ENCODE measurements at places on chromosomes 7 and 10.
A peak's percentile ranks its signal among the peaks of the same experiment; 100 is the strongest.

GRCh38 chr7:80498481-80499349, 13.1 kb downstream of the GNAT3 start:
- DNase-seq: peak; percentile 65

DNA sequence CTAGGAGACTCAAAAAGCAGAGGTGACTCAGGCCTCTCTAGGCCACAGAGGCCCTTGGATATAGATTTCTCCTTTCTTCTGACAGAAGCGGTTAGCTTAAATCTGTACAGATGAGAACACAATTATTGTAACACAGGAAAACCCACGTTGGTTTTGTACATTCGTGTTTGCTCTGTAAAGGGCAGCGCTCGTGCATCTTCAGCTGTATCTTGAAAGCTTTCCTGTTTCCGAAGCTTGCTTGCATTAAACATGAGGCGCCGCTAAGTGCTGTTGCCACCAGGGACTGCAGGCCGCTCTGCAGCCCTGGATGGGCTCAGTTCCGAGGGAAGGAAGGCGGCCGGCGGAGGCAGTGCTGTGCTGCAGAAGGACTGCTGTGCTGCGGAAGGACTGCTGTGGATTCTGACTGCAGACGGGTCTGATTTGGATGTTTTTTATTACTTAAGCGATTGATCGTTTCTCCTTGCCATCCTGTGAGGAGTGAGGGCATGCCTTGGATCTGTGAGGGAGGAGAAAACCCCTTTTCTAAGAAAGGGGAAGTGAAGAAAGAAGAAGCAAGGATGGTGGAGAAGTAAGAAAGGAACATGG, 53.3 kb downstream of the FHIP2A start:
- peak; percentile 76 for DNase-seq

DNA sequence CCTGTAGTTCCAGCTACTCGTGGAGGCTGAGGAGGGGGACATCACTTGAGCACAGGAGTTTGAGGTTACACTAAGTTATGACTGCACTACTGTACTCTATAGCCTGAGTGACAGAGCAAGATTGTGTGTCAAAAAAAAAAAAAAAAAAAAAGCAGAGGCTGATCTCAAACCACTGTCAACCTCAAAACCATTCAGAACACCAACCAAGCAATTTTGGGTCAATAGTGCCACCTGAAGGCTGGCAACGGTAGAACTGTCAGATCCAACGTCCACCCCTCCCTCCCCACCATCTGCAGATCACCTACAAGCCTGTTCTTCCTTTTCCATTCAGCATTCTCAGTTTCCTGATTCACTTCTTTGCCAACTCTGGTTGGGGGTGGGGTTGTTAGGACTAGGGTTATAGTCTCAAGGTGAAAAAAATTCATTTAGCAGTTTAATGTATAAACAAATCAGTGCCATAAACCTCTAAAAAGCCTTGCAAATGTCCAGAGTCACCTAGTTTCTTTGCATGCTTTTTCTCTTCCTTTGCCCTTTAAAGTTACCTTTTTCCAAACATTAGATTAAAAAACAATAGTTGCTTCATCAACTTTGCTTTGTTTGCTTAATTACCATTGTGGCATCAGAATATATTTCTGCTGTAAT, 2.6 kb downstream of the MRPS33 start:
- peak; percentile 58 for DNase-seq

- DNase-seq: no peak
Measured at GRCh38 chr10:125325326-125325725, 165.0 kb upstream of the CTBP2 start.

GRCh38 chr7:44333911-44334733, 8.7 kb upstream of the CAMK2B start:
- no peak for DNase-seq

GRCh38 chr7:154886591-154886990, 116.3 kb downstream of the PAXIP1 start:
- no peak for DNase-seq

DNA sequence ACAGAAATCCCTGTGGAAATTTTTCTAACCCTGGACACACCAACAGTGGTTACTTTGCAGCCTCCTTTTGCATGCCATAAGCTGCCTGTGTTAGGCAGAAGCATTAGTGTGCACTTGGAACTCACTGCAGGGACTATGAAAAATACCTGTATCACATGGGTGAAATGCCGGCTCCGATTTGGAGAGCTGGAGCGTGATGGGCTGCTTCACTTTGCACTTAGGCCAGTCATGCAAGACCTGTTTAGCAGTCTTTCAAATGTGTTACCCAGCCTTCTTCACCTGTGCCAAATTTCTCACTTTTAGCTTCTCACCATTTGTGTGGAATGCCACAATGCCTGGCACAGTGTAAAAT, 11.3 kb downstream of the NCOA4 start:
- DNase-seq: no peak

GRCh38 chr10:79331226-79331625, 16.0 kb upstream of the PPIF start:
- no peak for DNase-seq

- no peak for DNase-seq
Measured at GRCh38 chr7:64626083-64626469, 39.9 kb upstream of the ZNF107 start.

DNA sequence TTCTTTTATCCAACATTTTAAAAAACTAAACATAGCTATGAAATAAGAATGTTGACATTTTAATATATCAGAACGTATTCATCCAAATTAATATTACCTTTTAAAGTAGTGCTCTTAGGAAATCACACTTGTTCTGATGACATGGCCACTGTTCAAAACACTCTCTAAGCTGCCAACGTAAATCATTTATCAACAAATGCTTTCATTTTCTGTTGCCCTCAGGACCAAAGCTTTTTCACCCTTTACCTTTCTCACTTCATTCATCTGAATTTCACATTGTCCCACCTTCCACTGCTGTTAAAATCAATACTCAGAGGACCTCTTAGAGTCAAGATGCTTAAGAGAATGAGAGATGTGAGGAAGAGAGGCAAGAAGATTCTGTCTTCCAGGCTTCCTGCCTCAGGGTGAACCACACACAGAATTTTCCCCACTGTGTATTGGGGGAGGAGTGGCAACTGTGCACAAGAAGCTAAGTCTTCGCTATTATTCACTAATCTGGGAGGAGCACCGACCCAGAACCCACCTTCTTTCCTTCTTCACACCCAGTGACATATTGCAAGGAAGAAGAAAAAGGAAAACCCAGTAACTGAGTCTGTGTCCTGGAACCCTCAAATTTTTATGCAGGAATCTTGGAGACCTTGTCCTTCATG, 21.0 kb downstream of the HIBADH start:
- peak; percentile 16 for DNase-seq

DNA sequence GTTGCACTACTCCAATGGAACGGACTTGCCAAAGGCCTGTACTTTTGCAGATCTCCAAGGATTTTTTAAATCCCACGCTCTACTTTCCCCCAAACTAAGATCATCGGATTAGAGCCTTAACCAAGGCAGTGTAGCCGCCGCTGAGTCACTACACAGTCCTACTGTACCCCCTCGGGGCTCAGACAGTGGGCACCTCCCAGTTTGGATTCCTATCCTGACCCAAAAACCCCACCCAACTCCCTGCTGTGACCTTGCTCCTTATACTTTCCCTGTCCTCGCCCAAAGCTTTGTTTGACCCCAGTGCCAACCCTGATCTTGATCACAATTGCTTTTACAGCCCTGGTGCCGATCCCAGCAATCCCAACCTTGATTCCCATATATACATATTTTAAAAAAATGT, 17.5 kb upstream of the PLAU start:
- no peak for DNase-seq

DNA sequence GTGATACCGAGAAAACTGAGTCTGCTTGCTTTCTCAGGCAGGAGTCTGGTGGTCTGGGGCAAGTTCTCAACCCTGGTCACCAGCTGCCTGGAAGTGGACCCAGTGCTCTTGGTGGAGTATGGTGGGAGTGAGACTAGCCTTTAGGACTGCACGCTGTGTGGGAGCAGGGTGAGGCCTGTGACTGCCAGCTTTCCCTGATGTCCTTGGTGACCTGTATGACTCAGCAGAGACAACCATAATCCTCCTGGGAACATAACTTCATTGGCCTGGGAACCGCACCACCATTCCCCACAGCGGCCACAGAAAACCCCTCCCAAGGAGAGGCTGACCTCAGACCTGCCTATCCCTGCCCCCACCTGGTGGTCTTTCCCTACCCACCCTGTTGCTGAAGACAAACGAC, 139.5 kb upstream of the CHRM2 start:
- no peak for DNase-seq

- DNase-seq: no peak
Measured at GRCh38 chr10:107952649-107953556, 788.4 kb upstream of the SORCS1 start.

GRCh38 chr10:35752469-35753461, 110.7 kb upstream of the FZD8 start:
- no peak for DNase-seq

DNA sequence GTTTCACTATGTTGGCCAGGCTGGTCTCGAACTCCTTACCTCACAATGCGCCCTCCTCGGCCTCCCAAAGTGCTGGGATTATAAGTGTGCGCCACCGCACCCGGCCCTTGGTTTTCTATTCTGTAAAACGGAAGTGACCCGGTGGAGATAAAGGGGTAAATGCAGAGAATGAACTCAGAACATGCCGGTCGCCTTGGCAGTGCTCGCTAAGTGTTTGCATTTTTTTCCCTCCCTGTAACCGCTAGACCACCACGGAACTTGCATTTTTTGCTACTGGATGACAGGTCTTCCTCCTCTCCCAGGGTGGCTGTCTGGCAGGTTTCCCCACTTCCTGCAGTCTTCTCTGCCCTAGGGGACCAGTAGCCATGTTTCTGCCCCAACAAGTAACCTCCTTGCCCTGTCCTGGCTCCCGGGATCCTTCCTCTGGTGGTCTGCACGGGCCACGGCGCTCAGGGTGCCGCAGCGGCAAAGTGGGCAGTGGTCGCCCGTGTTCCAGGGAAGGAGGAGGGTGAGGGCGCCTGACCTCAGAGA, 18.8 kb upstream of the GNA12 start:
- peak; percentile 85 for DNase-seq

GRCh38 chr10:69636626-69637605, 6.9 kb downstream of the FAM241B start:
- no peak for DNase-seq

DNA sequence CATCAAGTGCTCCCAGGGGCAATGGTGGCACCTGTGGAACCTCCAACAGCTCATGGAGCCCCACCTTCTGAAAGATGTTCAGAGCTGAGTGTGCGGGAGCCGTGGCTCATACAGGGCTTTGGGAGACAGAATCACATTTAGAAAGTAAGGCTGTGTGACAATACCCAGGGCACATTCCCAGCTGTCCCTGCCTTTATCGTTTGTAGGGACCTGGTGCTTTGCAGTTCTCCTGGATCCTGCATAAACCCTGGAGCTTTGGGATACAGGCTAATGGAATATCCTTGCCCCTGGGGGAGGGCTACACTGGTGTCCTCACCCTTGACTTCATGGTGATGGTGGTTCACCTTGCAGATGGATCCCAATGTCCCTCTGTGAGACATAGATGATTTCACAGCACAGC, 134.8 kb upstream of the LAMB4 start:
- DNase-seq: no peak

GRCh38 chr7:79692015-79692414, 238.5 kb upstream of the MAGI2 start:
- DNase-seq: peak; percentile 86

- DNase-seq: no peak
Measured at GRCh38 chr7:70654979-70655378, 477.0 kb upstream of the GALNT17 start.

DNA sequence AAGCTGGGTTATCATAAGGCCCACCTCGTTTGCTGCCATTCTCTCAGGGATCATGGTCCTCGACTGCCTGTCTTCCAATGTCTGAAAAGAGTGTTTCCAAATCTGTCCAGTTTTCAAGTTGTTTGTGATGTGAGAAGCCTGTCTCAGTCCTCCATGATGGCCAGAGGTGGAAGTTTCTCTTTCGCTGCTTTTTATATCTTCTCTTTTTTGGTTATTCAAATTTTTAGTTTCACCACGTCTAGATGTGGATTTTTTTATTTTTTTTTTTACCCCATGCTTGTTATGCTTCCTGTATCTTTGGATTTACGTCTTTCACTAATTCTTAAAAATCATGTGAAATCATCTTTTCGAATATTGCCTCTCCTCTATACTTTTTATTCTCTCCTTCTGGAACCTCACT, 6.1 kb upstream of the RBM33 start:
- no peak for DNase-seq

DNA sequence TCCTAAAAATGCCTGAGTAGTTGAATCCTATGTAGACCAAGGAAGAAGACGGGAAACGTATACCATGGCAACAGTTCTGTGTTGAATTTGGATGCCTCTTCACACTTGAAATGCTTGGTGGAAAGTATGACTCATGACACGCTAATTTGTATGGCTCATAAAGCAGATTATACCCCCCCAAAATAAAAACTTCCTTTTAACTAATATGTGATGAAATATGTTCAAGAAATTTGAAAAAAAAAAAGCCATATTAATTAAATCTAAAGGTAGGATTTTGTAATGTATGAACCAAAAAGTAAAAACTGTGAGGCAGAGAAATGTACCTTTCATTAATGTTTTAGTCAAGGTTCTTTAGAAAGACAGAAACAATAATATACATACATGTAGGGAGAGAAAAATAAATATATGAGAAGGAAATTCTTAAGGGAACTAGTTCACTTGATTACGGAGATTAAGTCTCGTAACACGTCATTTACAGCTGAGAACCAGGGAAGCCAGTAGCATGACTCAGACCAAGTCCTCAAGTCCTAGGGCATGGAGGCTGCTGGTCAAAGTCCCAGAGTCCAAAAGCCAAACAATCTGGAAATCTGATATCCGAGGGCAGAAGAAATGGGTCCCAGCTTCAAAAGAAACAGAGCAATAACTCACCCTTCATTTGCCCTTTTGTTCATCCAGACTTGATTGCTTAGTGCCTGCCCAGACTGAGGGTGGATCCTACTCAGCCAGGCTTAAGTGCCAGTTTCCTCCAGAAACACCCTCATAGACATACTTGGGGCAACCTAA, 485.1 kb downstream of the SEMA3D start:
- DNase-seq: peak; percentile 98

- DNase-seq: no peak
Measured at GRCh38 chr7:113176836-113177235, 58.5 kb upstream of the SMIM30 start.

GRCh38 chr7:39890411-39890810, 59.6 kb upstream of the CDK13 start:
- no peak for DNase-seq

DNA sequence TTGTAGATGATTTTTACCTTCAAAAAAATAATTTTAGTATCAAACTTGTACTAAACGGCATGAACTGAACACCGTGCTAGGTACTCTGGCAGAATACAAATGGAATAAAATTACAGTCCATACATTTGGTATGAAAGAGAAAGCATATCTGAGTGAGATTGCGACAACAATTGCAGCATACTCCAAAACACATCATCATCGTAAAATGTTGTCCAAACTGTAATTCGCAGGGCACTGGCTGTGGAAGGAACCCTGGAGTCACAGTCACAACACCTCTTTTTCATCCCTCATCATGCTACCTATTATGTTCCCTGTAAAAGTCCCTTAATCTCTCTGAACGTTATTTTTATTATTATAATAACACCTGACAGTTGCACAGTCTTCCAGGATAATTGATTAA, 13.5 kb downstream of the CREM start:
- no peak for DNase-seq
